ENCODE measurements at places on chromosomes 13 and 19.

- DNase-seq: no peak
Measured at GRCh38 chr19:6577476-6578125, 13.3 kb downstream of the CD70 start.

GRCh38 chr13:25181597-25181996 lies 9.5 kb upstream of the AMER2 start:
- DNase-seq: no peak

DNA sequence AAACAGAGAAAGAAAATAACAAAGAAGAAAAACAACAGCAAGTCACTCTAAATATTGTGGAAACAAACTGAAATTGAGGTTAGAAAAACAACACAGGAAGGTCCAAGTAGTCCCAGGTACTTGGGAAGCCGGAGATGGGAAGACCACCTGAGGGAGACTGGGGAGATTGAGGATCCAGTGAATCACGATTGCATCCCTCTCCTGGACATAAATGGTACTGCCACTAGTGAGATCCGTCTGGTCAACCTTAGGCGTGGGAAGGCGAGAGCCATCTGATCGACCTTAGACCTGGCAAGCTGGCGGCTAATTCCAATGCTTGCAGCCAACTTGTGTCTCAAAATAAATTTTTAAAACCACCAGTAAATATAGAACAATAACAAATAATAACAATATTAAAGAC lies 81.9 kb downstream of the ZNF726 start:
- no peak for DNase-seq

DNA sequence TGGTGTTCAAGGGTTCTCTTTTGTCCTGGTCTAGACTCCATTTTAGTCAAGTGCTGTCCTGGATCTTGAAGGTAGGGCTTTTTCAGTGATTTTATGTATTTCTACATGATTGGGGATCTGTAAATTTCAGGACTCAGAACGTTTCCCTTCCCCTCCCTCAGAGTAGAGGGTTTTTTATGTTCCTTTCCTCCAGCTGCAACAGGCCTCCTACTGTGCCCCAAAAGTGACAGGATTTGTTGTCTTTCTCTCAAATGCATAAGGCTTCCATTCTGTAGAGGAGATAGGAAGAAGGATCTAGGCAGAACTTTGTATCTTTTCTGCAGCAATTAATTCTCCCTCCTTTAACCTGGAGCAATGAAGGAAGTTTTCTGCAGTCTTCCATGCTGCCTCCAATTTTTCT lies 251.3 kb downstream of the MAB21L1 start:
- no peak for DNase-seq

DNA sequence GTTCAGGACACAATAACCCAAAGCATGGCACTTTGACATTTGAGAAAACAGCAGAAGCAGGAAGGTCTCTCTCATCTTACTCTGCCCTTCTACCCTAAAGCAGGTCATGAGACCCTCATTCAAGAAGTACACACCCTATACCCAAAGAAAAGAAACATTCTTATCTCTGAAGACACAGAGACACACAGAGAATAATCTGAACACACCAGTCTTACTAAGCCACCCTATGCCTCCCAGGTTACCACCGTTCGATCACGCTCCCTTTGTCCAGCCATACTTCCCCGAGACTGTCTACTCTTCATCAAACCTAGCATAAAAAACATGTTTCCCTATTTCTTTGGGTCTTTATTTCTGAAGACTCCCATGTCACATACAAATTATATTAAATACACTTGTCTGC lies 66.5 kb upstream of the ANKRD10 start:
- no peak for DNase-seq

DNA sequence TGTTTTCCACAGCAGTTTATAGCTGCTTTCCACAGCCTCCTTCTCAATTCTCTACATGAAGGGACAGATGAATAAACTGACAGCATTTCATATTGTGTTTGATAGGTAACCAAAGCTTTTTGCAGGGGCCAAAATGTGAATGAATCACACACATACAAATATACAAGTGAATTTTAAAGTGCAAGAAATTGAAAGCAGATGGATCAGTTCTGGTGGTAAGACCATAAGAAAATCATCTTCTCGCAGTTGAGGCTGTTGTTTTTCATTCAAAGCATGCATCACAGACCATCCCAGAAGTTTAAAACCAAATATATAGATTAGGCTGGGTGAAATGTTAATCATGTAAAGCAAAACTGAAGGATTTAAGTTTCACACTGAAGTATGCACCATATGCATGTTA lies 1569.4 kb downstream of the PCDH9 start:
- DNase-seq: no peak

DNA sequence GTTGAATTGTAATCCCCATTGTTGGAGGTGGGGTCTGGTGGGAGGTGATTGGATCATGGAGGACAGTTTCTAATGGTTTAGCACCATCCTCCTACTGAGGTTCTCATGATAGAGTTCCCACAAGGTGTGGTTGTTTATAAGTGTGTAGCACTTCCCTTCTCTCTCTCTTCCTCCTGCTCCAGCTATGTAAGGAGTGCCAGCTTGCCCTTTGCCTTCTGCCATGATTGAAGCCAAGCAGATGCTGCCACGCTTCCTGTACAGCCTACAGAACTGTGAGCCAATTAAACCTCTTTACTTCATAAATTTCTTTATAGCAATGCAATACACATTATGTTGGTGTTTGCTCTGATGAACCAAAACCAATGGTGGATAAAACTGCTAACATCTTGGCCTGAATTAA lies 238.2 kb downstream of the EFNB2 start:
- no peak for DNase-seq

GRCh38 chr19:30567536-30568232 lies 195.5 kb downstream of the ZNF536 start:
- DNase-seq: no peak

DNA sequence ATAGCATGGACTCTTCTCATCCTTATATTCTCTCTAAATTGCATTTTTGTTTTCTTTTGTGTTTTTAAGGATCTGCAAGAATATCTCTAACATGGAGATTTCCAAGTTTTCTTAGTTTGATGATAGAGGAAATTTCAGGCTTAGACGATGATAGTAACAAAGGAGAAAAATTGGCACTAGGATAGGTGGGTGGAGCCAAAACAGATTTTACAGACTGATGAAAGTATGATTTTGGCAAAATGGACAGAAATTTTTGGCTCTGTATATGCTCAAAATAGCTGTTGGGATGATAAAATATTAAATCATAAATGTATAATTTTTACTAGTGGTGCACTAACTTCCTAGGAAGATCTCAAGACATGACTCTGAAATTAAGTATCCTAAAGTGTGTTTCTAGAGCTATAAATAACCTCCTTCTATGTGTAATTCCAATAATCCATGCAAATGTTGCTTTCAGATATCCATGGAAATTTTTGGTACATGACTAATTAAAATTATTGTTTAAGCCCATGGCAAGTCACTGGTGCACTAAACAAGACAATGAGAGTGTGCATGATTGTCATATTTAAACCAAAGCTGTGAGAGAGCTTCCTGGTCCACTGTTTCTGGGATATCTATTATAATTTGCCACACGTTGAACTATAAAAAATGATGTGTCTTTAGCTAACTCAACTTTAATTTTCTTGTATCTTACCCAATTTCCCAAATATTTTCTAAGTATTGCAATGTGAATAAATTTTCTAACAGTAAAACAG lies 55.8 kb upstream of the NBEA start:
- no peak for DNase-seq

GRCh38 chr13:73173279-73173811 lies 114.5 kb downstream of the KLF5 start:
- DNase-seq: no peak

DNA sequence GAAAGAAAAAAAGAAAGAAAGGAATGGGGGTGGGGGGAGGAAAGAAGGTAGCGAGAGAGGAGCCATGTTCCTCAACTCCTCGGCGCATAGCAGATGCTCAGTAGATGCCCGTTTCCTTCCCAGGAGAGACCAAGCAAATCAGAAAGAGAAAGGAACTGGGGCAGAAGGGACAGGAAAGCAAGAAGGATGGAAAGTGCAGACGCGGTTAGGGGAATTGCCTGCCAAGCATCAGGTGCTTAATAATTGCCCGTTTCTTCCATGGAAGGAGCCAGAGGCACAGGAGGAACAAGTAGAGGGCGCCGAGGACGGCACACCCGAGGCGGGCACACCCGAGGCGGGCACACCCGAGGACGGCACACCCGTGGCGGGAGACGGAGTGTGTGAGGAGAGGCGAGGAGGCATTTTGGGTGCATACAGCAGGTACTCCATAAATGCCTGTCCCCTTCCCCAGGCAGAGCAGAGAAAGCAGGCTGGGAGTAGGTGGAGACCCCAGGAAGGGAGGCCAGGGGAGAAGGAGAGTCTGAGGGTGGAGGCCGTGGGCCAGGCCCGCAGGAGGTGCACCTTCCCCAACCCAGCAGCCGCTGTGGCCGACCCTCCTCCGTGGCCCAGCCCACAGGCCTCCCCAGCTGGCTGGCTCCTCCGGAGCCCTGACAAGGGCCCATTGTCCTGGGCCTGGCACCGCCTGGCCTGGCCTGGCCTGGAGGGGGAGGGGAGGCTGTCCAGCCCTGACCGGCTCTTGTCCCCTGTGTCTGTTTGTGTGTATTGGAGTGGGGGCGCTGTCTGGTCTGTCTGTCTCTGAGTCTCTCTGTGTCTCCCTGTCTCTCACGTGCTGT lies 14.6 kb downstream of the JOSD2 start:
- no peak for DNase-seq

DNA sequence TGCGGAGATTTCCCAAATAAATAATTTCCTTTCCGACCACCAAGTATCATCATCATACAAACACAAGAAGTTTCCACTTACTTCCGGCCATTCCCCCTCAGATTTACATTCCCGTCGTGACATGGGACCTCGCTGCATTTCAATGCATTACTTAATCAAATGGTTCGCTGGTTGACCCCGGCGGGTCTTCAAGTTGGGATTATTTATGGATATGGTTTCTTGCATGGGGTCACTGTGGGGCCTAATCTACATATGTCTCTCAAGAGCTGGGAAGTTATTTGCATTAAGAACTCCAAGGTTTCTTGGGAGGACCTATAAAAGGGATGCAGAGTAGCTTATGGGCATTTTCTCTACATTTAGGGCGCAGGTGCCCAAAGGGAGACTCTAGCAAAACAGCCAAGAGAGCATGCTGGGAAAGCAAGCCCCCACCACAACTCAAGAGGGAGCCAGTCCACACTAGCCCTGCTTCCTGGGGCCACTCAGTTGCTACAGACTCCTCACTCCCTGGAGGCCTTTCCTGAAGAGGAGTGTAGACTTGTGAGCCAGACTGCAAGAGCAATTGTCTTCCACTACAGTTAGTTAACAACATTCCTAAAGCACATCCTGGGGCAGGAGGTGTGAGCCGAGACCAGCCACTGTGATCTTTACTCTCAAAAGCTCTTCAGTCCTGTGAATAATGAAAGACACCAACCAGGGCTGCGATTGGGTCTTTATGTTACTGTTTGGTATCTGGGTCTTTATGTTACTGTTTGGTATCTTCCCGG lies 125.3 kb downstream of the KATNAL1 start:
- DNase-seq: no peak

- peak; percentile 33 for DNase-seq
Measured at GRCh38 chr19:23116802-23117571, at the start of gene ZNF730. TSS of gene ZNF730 (plus strand) at chr19:23117025. CDS start at chr19:23117174, 149 bp downstream.

DNA sequence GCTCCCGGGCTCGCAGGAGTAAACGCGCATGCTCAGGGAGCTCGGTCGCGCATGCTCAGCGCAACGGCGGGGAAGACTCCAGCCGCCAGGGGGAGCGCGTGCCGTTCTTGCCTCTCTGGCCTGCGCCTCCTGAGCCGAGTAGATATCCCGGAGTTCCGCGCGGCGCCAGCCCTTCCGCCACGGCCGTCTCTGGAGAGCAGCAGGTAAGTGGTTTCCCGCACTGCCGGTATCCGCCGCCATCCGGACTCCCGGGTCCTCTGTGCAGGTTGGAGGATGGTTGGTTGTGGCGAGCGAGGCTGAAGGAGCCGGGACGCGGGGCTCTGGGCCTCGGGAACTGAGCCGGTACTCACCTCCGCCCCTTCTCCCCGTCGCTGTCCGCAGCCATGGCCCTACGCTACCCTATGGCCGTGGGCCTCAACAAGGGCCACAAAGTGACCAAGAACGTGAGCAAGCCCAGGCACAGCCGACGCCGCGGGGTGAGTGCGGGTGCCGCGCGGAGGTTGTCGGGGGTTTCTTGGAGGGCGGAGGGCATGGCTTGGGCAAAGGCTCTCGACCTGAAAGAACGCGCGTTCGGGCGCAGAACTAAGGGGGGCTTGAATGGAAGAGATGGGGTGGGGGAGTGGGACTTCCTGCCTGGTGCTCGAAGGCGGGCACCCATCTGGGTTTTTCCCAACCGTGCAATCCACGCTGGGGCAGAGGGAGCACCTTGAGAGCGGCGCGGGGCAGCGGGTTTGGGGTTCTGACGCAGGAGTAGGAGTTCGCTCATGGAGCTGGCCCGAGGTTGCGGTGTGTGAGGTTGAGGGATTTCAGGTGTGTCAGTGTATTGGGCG lies at the start of gene RPL36:
Gene RPL36, plus strand, starts transcription at position 171 of the 830 bp plus-strand sequence. Its CDS starts 213 bp downstream, at position 384.
- peak; percentile 97 for DNase-seq

GRCh38 chr13:30908416-30908980 lies 2.4 kb downstream of the MEDAG start:
- no peak for DNase-seq

- DNase-seq: no peak
Measured at GRCh38 chr13:82248762-82249161, 1633.5 kb downstream of the SLITRK1 start.

DNA sequence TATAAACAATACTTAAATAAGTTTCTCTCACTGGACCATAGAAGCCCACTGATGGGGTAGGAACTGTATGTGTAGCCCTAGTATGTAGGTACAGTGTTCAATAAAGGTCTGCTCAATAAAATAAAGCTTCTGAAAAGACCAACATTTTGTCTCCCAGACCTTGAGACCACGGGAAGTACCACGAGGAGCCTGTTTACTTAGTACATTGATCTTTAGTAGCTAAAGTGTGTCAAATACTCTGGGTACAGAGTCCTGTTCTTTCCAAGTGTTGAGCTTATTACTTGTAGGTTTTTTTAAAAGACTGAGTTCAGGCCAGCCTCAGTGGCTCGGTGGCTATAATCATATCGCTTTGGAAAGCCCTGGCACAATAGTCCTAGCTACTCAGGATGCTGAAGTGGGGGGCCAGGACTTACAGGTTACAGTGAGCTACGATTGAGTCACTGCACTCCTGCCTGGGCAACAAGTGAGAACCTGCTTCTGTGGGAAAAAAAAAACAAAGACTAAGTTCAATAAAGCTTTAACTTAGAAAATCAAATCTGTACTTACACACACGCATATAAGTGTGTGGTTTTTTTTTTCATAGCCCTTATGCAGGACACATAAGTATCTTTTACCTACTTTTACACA lies 3.4 kb downstream of the MTRF1 start:
- no peak for DNase-seq

DNA sequence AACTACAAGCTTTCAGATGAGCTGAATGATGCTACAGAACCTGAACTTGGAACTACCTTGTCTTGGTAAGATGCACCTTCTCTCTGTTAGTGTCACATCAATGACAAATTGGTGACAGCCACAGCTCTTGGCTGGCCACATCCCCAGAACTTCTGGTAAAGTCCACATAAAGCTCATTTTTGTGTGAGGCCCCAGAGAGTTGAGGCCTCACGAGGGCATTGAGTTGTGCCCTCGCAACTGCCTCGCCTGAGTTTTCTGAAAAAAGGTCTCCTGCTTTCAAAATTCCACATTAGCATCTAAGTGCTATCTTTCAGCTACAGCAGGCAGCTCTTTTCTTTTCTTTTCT lies 42.6 kb downstream of the MRPL57 start:
- DNase-seq: no peak

GRCh38 chr13:35694549-35695447 lies 218.3 kb upstream of the MAB21L1 start:
- DNase-seq: no peak
